ENCODE measurements at places on chromosomes 1 and 21. TPM values are rescaled to one million over a fixed set of nuclear protein-coding genes. Genes with fewer than 3 reads are reported as not detected.

The CDK11A gene
- total RNA-seq = 52.2 TPM

The ZBTB8A gene
- 7.1 TPM for total RNA-seq

The ANKRD34A gene
- 0.21 TPM for total RNA-seq

The PRR9 gene
- total RNA-seq = not detected

The FTCD gene
- 4.2 TPM for total RNA-seq

The FCGR3B gene
- 0.22 TPM for total RNA-seq

The SLC66A1 gene
- total RNA-seq = 10.6 TPM

The RIPK4 gene
- 10.5 TPM for total RNA-seq

The PLCH2 gene
- 3.8 TPM for total RNA-seq

The LHX8 gene
- not detected for total RNA-seq

The CD101 gene
- 1.8 TPM for total RNA-seq

The PHC2 gene
- total RNA-seq = 60.6 TPM

The UTS2 gene
- 0.20 TPM for total RNA-seq

The HJV gene
- total RNA-seq = not detected

The RCSD1 gene
- total RNA-seq = 5.7 TPM

The GBP4 gene
- 2.1 TPM for total RNA-seq

The REN gene
- not detected for total RNA-seq

The SIM2 gene
- total RNA-seq = 0.07 TPM

The IQGAP3 gene
- 13.6 TPM for total RNA-seq

The TTC39A gene
- total RNA-seq = 95.2 TPM

The KCNJ6 gene
- 0.05 TPM for total RNA-seq

The ZNF683 gene
- total RNA-seq = not detected

The C1orf210 gene
- total RNA-seq = 67.4 TPM

The LRRC71 gene
- total RNA-seq = not detected

The TNNT2 gene
- 2.4 TPM for total RNA-seq

The ZNF648 gene
- 0.07 TPM for total RNA-seq

The OR2M7 gene
- not detected for total RNA-seq

The CD1E gene
- 0.24 TPM for total RNA-seq

The PEAR1 gene
- total RNA-seq = 2.5 TPM

The PLA2G2F gene
- not detected for total RNA-seq

The CYP4X1 gene
- 0.57 TPM for total RNA-seq

The KPRP gene
- total RNA-seq = not detected

The LRRN2 gene
- 13.1 TPM for total RNA-seq

Measured in colonic mucosa (tissue), 4 donors.